ENCODE measurements at places on chromosomes 1 and 21. TPM values are rescaled to one million over a fixed set of nuclear protein-coding genes. Genes with fewer than 3 reads are reported as not detected.
A peak's percentile ranks its signal among the peaks of the same experiment; 100 is the strongest.

Gene SYT6
- total RNA-seq = not detected

Gene RNU1-3
- total RNA-seq = 9,391 TPM

Gene AHDC1
- total RNA-seq = 47.4 TPM

Gene FAM110D
- 4.0 TPM for total RNA-seq

Gene IL20
- not detected for total RNA-seq

Gene DVL1
- total RNA-seq = 126 TPM

Gene LDLRAD1
- not detected for total RNA-seq

Gene FMOD
- total RNA-seq = 5.9 TPM

Gene SLC5A9
- total RNA-seq = 0.13 TPM

Gene LIN28A
- not detected for total RNA-seq

Gene MYBPHL
- total RNA-seq = 0.73 TPM

Gene TACSTD2
- total RNA-seq = not detected

Gene FOXE3
- total RNA-seq = not detected

Gene A3GALT2
- not detected for total RNA-seq

DNA sequence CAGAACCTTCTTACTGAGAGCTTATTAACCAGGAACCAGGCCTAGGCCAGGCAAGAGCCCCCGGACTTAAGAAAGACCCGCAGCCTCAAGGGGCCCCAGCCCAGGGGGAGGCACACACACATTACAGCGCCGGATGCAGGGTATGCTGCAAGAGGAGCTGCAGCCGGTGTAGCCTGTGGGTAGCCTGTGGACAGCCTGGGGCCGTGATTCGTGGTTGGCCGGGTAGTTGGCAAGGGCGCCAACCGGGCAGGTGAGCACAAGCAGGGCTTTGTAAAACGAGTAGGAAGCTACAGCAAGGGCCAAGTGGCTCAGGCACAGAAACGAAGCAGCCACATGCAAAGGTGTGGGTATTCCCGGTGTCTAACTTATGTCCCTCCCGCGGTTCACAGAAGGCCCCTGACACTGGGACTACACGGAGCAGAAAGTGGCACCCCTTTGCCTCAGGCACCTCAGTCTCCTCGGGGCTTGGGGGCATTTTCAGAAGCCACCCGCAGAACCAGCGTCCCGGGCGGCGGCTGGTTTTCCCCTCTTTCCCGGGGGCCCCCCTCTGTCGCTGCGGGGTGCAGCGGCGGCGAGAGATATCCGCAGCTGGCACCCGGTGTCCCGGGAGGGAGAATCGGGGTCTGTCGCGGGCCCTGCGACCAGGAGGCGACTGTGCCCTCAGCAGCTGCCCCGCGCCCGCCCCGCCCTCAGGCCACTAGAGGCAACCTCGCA lies 40.8 kb downstream of the KIAA1614 start:
- DNase-seq = no peak

DNA sequence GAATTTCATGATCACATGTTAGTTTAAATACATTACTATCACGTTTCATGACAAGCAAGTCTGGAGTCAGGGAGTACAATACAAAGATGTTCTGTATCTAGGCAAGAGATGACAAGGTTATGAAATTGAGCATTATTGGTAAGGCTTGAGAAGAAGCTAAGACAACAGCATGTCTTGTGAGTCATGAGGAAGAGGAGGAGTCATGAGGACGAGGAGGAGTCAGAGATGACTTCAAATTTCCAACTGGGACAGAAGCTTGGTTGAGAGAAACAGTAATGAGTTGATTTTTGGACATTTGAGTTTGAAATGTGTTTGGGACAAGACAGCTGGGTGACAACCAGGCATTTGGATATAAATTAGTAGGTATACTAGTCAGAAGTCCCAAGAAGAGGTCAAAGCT lies 4.3 kb upstream of the UBE2U start:
- no peak for DNase-seq

DNA sequence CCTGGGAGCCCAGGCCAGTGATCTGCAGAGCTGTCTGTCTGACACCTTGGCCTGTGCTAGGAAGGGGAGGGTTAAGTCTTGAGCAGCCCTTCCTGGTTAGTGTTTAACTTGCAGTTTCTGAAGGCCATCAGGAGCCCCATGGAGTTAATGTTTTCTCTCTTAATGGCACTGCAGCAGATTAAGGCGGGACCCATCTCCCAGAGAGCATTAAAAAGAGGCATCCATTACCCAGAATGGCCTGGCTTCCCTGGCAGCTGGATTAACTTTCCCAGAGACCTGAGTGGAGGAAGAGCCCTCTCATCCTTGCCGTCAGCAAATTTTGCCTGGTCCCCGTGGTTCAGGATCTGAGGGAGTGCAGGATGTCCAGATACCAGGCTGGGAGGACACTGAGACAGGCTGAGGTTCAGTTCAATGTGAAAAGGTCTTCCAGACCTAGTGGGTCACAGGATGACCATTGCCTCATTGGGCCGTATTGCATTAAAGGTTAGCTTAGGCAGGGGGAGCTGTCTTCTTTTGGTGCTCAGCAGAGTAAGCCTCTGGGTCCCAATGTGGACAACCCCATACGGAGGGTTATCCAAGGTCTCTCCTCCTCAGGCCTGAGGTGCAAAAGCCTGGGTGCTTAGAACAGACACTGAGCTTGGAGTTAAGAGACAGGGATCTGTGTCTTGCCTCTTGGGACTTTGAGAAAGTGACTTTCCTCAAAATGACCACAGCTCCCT lies 522.6 kb downstream of the PTPRU start:
- DNase-seq = no peak

DNA sequence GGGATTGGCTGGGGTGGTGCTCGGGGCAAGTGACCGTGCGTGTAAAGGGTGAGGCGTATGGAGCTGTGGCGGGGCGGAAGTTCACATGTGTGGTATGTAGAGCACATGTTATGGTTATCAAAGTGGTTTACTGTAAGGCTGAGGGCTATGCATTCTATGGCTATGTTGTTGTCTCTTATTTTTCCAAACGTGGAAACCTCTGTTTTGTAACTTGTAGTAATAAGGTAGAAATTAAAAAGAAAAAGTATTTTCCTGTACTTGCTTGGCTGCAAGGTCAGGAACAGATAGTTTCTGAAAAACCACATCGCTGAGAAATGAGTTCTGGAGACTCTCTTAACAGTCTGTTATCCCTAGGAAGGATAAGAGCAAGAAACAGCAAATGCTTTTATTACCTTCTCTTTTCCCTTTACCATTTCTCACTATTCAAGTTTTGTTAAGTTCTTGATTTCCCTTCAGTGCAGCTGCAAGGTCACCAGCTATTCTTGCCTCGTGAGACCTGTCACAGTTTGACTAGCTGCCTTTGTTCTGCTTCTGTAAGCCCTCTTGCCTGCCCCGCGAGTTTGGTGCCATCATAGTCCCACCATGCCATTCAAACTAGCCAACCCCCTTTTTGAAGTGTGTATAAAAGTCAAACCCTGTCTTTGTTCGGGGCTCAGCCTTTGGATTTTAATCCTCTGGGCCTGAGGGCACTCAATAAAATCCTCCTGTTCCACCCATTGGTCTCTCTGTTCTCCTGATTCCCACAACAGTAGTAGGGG lies 9.5 kb downstream of the RNU1-2 start:
- no peak for DNase-seq

- no peak for DNase-seq
These were observed 74.8 kb upstream of the EDN2 start for GRCh38 chr1:41559331-41559730.

DNA sequence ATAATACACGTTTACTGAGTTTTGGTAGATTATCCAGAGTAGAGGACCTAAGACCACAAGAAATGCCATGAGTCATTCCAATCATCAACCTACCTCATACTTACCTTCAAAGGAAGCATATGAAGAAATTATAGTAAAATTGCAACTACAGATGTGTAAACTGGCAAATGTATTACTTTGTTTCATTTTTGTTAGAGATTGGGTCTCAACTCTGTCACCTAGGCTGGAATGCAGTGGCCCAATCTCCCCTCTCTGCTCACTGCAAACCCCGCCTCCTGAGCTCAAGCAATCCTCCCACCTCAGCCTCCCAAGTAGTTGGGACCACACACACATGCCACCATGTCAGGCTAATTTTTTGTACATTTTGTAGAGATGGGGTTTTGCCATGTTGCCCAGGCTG lies 5.2 kb downstream of the TMCO1 start:
- no peak for DNase-seq

GRCh38 chr1:32321712-32322291 lies 14.2 kb downstream of the MARCKSL1 start:
- no peak for DNase-seq

DNA sequence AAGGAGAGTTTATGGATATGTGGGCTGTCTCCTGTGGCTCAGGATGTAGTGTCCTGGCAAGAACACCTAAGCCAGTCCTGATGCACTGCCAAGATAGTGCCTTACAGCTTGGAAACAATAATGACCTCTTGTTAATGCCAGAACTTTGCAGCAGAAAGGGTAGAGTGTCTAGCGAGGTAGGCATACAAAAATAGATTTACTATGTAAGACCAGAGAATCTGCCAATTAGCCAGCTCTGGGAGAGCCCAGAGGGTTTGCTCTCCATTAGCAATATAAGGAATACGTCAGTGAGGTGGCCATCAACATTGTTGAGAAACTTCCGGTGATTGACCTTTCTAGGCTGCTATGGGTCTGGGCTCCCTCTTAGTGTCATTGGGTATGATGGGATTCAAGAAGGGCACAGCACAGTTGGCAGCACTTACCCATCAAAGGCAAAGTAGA lies 178.5 kb upstream of the GALNT2 start:
- DNase-seq = no peak

DNA sequence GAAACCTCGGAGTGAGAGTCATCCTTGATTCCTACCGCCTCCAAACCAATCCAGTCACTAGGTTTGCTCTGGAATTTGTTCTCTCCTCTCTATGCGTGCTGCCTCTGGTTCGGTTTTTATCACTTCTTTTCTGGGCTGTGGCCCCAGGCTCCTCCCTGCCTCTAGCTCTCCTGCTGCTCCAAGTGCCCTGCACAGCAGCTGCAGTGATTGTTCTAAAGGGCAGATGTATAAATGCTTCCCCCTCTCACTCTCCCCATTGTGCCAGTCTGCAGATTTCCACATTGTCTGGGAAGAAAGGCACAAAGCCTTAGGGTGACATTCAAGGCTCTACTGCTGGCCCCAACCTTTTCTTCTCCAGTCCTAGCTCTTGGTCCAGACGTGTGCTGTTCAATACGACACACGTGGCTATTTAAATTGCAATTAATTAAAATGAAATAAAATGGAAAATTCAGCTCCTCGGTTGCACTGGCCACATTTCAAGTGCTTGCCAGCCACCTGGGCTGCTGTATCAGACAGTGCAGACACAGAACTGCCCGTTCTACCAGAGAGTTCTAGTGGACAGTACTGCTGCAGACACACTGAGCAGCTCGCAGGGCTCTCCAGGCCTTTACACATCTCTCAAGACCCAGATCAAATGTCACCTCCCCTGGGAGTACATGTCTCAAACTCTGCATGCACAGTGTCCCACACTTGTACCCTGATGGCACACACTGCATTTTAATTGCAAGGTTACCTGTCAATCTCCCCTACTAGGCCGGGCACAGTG lies 12.4 kb downstream of the TRIM62 start:
- DNase-seq = no peak

- DNase-seq = peak; percentile 47
These were observed at the start of gene MCOLN3 for GRCh38 chr1:85048296-85049064. MCOLN3 (minus strand) TSS chr1:85048500; CDS start chr1:85045360, 3,140 bp downstream.

GRCh38 chr21:22965455-22966135 lies 1967.4 kb downstream of the NCAM2 start:
- no peak for DNase-seq

DNA sequence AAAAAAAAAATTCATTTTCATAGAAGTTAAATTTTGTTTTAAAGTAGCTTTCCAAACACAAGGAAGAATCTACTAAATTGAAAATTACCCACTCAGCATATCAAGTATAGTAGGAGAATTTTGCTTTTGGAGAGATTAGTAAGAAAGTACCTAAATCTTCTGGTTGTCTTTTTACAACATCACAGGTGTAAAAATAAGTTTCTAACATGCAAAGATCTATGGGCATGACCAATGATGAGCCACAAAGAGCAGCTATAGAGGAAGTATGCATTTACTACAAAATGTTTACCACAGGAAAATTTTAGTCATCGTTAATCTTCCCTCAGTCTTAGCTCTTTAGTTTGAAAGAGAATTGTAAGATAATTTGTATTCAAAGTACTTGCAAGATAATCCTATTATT lies 28.1 kb downstream of the ANGPTL3 start:
- DNase-seq = no peak

- DNase-seq = no peak
These were observed 1.6 kb upstream of the MARK1 start for GRCh38 chr1:220526294-220526693.

DNA sequence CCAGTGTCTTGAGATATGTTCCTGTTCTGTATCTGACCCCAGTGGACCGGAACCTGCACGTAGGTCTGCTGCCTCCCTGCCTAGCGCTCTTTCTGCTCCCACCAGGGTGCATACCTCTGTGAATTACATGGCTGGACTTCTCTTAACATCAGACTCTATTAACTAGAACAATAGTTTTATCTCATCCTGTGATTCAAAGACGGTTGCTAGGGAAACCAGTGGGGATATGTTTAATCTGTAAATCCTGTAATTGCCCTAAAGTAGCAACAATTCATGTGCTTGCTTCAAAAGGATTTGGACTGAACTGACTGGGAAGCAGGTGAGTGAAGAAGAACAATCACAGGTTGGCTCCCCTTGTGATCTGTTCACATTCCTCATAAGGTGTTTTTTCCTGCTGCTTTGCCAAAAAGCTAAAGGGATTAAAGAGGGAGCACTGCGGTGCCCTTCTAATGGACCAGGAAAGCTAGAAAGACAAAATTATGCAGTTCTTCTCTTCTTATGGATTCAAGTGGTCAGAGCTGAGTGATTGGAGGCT lies 52.7 kb upstream of the DIRAS3 start:
- no peak for DNase-seq

GRCh38 chr1:45913183-45913683 lies 109.8 kb downstream of the MAST2 start:
- DNase-seq = peak; percentile 46

Data from Right ventricle myocardium superior (tissue), 1 donor.